ENCODE measurements at places on chromosomes 12 and 14.

DNA sequence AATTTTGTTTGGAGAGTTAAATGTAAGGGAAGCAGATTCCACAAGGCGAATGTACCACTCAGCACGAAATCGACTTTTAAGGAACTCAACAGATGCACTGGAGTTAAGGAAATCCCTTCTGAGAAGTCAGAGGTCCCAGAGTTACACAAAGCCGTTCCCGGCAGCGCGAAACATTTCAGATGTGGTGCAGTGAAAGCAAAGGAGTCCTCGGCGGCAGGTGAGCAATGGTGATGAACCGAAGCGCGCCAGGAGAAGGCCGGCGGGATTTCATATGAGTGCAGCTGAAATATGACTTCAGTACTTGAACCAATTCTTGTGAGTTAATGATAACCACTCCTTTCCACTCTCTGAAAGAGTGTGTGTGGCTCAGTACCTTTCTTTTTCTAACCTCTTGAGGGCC lies 183.2 kb downstream of the GRIP1 start:
- no peak for DNase-seq

DNA sequence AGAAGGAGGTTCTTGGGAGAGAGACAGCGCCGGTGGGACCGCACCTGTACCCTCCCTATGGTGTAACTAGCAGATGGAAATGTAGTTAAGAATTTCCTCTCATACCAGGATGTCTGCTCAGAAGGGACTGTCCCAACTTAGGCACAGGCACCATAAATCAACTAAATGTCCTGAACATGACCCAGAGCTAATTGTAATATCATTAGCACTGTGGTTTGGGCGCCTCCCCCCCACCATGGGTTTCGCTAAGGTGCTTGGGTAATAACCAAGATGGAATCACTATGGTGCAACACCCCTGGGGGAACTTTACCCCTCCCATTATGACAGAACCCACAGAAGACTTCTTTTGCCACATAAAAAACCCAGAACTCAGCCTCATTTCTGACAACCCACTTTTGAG lies 15.9 kb downstream of the ZNF641 start:
- no peak for DNase-seq

DNA sequence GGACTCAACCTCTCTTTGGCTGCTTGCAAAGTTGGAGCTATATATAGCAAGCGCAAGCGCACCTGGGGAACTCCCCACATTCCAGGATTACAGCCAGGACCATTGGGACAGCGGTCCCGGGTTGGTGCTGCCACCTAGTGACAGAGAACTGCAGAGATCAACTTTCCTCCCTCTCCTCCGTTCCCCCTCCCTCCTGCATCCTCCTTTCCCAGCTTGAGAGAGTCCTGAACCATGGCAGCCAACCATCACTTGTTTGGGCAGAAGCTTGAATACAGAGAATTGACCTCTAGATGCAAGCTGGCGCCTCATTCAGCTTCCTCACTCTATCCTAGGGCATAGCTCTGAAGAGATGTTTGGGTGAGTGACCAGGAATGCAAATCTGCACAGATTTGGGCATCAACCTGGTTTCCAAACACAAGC lies 17.4 kb upstream of the FLVCR2 start:
- peak; percentile 62 for DNase-seq

DNA sequence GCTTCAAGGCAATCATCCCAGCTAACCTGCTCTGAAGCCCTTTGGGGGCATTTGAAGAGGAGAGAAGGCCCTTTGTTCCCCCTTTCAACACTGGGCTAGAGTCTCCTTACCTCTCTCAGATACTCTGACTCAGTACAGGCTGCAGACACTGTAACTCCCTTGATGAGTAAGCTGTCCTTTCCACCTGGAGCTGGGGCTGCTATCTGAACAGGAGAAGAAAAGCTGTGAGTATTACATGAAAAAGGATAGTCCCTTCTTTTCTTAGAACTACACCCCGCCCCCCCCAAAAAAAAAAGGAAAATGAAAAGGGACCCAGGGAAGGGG lies 186.6 kb upstream of the PLEKHG7 start:
- no peak for DNase-seq

GRCh38 chr12:50862316-50862715 lies 19.6 kb downstream of the TMPRSS12 start:
- peak; percentile 51 for DNase-seq

GRCh38 chr14:75702616-75703261 lies 41.7 kb downstream of the TTLL5 start:
- DNase-seq, result peak; percentile 49

- DNase-seq, result peak; percentile 18
Observed at GRCh38 chr12:8692573-8692972, 5.2 kb upstream of the RIMKLB start.

DNA sequence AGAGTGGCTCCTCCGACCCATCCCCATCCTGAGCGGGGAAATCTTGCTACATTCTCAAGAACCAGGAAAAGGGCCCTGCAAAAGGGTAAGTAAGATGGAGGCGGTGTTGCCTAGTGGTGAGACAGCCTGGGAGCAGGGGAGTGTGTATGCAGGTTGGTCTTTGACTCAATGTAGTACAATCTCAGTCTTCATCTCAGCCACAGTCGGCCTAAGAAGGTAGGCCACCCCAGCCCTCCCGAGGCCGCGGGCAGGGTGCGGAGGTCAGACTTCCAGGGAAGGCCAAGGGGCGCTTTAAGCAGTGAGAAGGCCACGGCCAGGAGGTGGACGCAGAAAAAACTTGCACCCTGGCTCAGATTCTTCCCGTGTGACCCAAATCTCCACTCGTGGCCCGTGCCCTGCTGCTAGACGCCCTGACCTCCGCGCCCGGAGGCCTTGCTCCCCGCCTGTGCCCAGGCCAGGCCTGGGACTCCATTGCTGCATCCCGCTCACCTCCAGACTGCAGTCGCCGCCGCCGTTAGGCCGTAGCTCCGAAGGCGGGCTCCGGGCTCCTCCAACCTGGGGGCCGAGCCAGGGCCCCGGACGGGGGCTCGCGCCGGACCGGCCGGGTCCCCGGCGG lies 435 bp downstream of the FOXM1 start:
- peak; percentile 45 for DNase-seq

DNA sequence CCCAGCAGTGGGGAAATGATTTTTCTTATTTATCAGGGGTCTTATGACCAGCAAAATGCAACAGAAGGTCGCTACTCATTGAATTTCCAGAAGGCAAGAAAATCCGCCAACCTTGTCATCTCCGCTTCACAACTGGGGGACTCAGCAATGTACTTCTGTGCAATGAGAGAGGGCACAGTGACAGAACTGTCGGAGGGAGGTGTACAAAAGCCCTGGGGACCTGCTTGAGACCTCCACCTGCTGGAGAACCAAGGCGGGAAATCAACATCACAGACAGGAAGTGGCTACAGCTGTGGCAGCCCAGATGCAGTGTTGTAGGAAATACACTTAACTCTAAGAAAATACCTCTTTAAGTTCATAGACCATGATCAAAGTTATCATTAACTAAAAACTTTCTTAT lies 250.9 kb upstream of the OR4E1 start:
- DNase-seq, result no peak

DNA sequence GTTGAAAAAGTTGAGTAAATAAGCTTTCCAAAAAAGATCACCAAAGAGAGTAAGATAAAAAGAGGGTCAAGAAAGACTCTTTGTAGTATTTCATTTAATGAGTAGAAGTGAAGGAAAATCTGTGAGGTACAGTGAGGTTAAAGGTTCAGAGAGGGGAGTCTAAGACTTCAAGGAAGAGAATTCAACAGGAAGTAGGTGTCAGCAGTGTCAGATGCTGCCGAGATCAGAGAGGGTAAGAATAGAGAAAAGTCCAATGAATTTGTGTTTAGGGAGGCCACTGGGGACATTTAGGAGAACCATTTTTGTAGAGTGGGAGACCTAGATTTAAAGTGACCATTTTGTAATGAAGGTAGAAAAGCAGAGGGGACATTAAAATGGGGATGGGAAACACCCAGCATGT lies 71.6 kb upstream of the KRAS start:
- DNase-seq, result no peak

GRCh38 chr12:68422956-68423574 lies 90.9 kb upstream of the MDM1 start:
- no peak for DNase-seq

- DNase-seq, result no peak
Observed at GRCh38 chr12:560691-561390, 101.1 kb downstream of the B4GALNT3 start.
